AG09309 (cell line): ENCODE measurements at places on chromosomes 2 and 18.

DNA sequence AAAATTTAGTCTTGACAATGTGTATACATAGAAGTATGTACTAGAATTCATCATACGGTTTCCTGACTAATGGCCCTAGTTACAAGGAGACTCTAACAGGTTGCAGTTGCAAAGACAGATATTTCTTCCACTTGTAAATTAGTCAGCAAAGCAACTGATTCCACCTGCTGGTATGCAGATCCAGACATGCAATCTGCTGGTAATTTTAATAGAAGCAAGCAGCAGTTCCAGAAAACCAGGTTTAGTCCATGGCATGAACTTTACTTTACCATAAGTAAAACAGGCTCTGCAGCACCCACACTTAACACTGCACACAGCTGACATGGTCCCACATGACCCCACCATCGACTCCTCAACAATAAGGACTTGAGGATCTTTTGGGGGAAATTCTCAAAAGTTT, 110.9 kb upstream of the SP3 start:
- no peak for DNase-seq

DNA sequence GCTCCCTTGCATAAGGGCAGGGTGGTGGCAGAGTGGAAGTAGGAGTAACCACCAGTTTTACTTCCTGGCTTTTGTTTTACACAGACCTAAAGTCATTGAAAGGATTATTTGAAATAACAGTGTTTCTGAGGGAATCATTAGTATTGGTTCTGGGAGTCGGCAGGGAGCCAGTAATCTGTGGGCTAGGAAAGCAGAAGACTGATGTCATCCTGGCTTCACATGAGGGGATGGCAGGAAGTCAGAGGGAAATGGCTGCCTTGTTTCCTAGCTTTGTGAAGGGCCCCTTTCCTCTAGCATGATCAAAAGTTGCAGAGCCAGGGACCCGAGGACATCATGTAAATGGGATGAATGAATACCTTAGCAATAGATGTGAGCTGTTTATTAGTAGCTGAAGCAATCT, 792.6 kb downstream of the CPS1 start:
- no peak for DNase-seq

DNA sequence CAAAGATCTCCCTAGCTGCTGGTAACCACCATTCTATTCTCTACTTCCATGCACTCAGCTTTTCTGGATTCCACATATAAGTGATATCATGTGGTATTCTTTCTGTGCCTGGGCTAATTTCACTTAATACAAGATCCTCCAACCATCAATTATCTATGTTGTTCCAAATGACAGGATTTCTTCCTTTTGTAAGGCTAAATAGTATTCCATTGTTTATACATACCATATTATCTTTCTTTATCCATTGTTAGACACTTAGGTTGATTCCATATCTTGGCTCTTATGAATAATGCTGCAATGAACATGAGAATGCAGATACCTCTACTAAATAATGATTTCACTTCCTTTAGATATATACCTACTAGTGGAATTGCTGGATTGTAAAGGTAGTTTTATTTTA, 66.2 kb downstream of the ROCK2 start:
- DNase-seq = no peak

DNA sequence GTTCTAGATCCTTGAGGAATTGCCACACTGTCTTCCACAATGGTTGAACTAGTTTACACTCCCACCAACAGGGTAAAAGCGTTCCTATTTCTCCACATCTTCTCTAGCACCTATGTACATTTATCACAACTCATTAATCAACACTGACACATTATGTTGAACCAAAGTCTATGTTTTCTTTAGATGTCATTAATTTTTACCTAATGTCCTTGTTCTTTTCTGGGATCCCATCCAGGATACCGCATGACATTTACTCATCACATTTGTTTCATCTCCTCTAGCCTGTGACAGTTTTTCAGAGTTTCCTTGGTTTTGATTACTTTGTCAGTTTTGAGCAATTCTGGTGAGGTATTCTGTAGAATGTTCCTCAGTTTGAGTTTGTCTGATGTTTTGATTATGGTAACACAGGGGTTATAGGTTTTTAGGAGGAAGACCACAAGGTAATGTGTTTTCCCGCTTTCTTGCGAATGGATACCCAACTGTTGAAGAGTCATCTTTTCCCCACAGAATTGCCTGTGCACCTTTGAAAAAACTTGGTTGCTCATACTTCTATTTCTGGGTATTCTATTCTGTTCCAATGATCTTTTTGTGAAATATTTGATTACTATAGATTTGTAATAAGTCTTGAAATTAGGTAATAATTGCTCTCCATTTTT, 3.0 kb upstream of the UGT1A9 start:
- no peak for DNase-seq

DNA sequence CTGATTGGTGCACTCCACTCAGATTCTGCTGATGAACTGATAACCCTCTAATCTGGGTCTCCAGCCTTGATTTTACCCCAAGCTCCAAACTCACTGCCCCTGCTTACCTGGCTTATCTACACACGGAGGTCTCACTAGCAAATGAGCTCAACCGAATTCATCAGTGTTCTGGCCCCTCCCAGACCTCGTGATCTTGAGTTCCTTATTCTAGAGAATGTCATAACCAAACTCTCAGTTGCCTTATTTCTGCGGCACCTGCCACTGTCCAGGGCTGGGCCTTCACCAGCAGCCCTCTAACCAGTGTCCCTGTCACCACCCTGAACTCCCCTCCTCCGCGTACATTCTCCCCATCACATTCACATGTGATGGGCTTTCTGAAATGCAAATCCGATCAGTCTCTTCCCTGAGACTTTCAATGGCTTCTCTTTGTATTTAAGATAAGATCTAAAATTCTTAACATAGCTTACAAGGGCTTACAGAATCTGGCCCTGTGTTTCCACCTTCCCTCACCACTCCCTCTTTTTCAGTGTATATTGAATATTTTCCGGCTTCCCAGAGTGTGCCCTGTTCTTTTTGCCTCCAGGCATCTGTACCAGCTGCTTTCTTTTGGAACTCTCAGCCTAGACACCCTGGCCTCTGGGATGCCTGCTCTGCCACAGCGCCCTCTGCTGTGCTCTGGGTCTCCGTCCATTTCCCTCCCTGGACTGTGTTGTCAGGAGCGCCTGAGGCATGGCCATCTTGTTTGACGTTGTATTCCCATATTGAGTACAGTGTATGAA, 31.1 kb downstream of the NAB1 start:
- DNase-seq = no peak
